ENCODE measurements at places on chromosomes 3 and 15.

DNA sequence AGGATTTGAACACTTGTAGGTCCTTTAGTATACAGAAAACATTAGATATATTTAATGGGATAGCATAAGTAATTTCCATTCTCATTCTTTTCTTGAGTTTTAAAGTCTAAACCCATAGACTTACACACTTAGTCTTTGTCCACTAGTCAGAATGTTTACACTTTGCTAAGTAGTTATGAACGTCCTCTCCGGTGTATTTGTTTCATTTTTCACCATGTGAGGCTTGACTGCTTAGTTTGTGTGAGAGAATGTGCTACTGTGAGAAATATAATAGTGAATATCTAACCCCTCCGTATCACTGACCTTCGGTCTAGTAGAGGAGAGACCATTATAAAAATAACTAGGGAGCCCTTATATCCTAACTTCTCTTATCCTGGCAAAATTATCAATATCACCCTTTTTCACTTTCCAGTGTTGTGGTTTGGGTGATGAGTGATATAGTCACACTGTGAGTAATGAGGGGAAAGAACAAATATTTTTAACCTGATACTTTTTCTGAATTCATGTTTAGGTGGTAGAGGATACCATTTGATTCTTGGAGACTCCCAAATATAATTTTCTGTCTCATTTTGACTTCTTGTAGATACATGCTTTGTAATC, 122.4 kb downstream of the UBE2E2 start:
- no peak for DNase-seq

DNA sequence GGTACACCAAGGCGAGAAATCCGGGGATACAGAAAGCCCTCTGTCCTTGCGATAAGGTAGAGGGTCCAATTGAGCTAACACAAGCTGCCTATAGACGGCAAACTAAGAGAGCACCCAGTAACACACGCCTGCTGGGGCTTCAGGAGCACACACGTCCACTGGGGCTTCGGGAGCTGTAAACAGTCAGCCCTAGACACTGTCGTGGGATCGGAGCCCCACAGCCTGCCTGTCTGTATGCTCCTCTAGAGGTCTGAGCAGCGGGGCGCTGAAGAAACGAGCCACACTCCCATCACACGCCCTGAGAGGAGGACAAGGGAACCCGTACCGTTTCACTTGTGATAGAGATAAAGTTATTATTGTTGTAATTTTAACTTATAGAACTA, 486 bp downstream of the SAMMSON start:
- DNase-seq, result no peak

DNA sequence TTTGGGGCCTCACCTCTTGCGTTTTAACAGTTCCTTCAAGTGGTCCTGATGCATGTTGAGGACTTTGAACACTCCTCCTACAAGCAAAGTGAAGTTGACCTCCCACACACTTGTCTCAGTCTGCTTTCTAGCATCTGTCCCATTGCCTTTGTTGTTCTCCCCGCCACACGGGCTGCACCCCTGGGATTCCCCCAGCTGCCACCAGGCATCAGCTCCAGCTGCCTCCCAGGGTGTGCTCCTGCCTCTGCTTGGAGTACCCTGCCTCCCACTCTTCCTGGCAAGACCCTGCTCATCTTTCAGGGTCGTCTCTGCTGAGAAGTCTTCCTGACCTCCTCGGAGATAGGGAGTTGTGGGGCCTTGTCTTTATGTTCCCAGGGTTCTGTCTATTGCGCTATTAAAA, 52.2 kb downstream of the IGF1R start:
- no peak for DNase-seq

- DNase-seq, result no peak
Observed at GRCh38 chr3:42639192-42639591, 14.3 kb upstream of the ZBTB47 start.

DNA sequence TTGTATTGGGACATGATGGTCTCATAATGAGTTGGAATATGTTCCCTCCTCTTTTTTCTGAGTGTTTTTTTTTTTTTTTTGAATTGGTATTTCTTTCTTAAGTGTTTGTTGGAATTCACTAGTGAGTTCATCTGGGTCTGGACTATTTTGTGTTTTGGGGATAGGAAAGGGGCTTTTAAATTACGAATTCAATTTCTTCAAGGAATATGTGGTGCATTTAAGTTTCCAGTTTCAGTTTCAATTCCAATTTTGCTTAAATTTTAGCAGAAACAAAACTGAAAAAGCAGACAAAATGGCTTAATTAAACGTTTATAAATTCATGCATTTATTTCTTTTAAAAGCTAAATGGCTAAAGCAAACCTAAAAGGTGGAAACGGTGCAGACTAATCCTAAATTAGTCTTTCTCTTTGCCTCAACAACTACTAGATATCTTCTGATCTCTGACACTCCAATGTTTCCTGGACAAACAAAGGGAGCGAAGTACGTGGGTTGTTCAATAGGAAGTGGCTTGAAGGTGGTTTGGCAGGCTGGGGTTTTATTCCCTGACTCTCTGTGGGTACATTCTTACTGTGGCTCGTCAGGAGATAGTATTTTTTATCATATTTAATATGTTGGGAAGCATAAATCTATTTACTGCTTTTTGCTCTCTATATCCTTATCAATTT, 50.0 kb upstream of the CORO2B start:
- no peak for DNase-seq

DNA sequence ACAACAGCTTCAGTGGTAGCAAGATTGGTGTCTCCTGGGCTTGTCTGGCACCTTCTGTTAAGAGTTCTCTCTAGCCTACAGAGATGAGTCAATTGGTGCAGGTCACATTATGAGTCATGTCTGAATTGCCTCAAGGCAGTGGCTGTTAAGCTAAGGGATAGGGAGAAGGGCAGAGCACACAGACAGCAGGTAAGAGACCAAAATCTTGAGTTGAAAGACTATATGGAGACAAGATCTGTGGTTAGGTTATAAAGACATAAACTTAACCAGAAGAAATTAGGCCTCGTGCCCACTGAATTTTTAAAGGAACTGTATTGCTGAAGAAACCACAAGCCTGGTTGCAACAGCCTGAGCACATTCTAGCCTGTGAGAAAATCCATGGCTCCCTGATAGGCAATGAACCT, 19.2 kb upstream of the KPNA1 start:
- DNase-seq, result peak; percentile 93

DNA sequence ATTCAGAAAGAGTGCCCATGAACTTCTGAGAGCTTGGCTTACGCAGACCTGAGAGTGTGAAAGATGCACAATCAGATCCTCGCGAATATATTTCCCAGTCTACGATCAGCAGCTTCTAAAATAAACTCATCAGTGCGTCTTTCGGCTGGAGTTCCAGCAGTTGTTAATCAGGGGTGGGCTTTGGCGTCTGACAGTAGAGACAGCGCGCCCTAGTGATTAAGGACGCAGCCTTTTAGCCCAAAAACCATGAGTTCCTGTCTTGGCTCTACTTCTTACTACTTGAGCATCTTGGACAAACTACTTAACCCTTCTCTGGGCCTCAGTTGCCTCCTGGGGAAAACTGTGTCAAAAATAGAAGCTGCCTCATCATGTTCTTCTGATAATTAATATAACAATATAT, 15.8 kb upstream of the ARRDC4 start:
- no peak for DNase-seq

- DNase-seq, result no peak
Observed at GRCh38 chr3:196275126-196275525, 12.4 kb downstream of the PCYT1A start.

DNA sequence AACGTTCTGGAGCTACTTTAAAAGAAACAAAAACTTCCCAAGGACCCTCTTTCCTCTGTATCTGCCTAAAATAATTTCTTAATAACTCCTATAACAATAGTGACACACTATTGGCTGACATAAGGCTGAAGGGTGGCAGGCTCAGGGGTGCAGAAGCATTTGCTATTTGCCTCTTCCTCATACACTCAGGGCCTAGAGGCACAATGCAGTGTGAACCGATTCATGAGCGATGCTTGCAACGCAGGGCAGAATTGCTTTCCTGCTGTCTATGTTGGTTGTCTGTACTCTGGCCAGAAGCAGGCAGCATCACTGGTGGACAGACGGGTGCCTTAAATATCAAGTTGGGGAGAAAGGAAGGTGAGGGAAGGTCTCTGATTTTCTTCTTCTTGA, 157.4 kb downstream of the AGBL1 start:
- no peak for DNase-seq

GRCh38 chr3:40701016-40701588, 176.3 kb downstream of the ZNF621 start:
- DNase-seq, result no peak

DNA sequence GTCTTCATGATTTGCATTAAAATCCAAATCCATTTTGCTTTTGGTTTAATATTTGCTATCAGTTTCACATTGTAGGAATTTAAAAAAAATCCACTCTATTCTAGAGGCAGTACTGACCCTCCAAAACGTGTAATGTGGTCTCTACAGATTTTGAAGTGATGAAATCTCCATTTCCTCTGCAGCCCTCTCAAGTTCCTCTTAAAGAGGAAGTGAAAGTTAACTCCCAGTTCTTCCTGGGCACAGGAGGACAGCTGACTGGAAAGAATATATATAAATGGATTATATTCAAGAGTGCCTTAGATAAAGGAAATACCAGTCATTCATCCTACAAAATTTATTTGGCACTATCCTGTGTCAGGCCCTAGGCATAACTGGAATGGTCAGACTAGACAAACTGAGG, 83.5 kb upstream of the PLCL2 start:
- no peak for DNase-seq

All from GM23248 (cell line).